Myocyte (in vitro differentiated cells): ENCODE measurements at places on chromosomes 7 and 10.
A peak's percentile ranks its signal among the peaks of the same experiment; 100 is the strongest.

GRCh38 chr7:30771880-30772425 lies 736 bp downstream of the MINDY4 start:
- DNase-seq = no peak

- DNase-seq = no peak
These were observed 17.6 kb upstream of the TMEM26 start for GRCh38 chr10:61470740-61471139.

DNA sequence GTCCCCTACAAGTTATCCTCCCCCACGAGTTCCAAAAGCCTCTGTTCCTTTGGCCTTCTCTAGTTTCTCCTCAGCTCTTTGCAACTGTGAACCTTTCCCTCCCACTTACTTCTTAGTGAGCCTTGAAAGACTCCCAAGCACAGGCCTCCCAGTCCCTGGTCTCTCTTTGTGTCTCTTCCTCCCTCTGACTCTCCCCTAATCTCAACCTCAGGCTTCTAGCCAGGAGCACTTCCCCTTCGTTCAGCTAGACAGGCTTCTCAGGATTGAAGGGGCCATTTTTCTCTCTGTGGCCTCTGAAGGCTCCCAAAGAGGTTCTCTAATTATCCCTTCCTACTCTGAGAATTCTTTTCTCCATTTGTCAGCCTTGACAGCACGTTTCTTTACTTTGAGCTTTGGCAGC lies 50.2 kb upstream of the PHYHIPL start:
- no peak for DNase-seq

DNA sequence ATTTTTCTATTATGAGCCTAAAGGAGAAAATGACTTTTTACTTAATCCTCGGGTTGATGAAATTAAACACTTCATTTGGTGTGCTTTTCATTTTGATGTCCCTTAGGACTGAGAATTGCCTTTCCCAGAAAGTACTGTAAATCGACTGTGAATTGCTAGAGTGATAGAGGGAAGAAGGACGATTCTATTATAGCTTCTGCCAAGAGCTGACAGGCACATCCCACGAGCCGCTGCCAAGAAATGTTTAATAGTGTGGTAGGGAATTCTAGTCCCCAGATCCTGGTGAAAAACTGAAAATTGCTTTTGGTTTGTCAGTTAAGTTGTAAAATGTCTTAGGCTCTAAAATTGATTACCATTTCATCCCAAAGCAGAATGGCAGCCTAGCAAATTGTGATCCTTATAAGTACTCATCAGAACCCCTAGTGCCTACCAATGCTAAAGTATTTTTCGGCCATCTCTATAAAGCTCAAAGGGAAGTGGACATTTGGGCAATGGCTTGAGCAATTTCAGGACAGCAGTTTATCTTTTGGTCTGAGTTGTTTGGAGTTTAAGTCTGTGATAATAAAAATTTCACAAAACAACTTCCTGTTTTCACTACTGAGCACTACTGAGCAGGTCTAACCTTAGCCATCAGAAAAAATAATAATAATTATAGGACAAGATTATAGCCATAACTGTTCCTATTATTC lies 44.6 kb upstream of the HYCC1 start:
- DNase-seq = no peak

DNA sequence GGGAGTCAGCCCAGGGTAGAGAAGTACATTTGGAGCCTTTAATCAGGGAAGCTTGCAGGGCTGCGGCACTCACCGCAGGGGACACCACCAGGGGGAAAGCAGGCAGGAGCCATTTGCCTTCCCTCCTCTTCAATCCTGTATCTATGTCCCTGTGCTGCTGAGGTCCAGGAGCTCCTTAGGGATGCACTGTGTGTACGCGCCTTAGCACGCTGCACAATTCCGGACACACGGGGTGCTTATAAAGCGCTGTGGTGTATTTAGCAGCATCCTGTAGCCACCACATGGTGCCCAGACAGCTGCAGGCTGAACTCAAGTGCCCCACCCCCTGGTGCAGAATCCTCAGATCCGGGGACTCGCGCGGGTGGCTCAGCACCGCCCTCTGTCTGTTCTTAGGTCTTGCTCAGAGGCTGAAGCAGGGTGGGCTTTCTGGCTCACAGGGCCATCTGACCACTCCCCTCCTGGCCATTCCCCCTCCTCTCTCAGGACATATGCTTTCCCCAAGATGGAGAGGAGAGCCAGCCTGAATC lies 421.4 kb downstream of the SDK1 start:
- DNase-seq = peak; percentile 89

- DNase-seq = peak; percentile 78
These were observed 169.0 kb upstream of the PRKCQ start for GRCh38 chr10:6748981-6749635.

GRCh38 chr7:93365341-93365740 lies 133.2 kb downstream of the VPS50 start:
- DNase-seq = no peak

DNA sequence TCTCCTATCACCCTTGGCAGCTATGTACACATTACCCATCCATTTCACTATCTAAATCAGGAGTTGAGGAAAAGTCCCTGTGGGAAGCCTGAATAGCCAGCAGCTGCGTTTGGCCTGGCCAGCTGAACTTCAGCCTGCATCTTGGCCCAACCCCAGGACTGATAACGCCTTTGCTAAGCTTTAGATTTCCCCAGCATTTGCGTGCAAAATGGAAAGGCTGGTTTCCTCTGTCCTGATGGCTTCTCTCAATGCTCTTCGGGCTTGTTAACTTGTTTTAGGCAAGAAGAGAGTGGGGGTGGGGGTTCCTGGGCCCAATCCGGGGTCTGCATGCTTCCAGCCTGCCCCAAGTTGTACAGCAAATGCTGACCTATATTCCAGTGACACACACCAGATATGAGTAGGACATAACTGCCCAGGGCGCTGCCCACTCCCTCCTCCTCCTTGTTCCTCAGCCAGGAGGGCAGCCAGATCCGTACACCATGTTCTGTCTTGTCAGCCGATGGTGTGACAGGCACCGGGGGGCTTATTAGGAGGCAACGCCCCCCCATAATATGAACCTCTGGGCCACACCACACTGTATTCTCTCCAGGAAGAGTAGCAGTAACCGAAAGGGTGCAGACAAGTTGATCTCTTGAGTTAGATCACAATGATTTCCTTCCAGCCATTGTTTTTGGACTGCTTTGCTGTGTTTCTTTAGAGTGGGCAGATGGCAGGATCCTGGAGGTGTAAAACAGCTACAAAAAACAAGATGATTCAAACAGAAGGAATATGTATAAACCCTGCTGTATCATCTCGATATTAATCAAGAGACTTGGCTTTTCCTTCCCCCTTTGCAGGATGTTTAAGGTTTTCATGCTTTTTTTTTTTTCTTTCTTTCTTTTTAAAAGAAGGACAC lies 339.0 kb downstream of the RNLS start:
- DNase-seq = peak; percentile 92

GRCh38 chr7:251446-252175 lies 38.4 kb upstream of the FOXL3 start:
- no peak for DNase-seq

GRCh38 chr10:79046326-79046725 lies 22.4 kb upstream of the ZMIZ1 start:
- no peak for DNase-seq

GRCh38 chr7:149496642-149497391 lies 792 bp downstream of the ZNF746 start:
- DNase-seq = peak; percentile 50

DNA sequence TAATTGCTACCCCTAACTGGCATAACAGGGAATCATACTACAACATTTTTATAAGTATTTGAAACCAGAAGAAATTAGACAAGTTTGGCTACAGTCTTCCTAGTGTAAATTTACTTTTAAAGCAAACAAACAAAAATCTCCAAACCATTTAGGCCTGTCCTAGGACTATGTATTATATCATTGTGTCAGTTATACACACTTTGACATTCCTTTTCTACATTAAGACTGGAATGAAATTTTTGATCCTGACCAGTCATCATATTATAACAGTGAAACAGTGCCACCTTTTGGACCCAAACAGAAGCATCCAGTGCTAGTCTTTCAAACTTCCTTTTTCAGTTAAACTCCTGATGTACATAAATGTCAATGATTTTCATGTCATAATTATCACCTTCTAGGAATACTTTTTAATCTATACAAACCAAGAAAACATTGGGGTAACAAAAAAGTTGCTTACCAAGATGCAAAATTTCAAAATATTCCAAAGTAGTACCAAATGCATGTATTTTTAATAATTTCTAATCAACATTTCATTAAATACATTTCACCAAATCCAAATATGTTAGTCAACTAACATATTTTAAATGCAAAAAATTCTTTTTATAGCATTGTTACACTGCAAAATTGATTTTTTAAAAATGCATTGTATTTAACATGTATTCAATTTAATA lies 75.7 kb downstream of the IMMP2L start:
- DNase-seq = peak; percentile 75

GRCh38 chr10:84194424-84195043 lies at the start of gene CDHR1:
Gene CDHR1, plus strand, starts transcription at chr10:84194537. Its CDS starts 224 bp downstream, at chr10:84194761.
- peak; percentile 18 for DNase-seq

DNA sequence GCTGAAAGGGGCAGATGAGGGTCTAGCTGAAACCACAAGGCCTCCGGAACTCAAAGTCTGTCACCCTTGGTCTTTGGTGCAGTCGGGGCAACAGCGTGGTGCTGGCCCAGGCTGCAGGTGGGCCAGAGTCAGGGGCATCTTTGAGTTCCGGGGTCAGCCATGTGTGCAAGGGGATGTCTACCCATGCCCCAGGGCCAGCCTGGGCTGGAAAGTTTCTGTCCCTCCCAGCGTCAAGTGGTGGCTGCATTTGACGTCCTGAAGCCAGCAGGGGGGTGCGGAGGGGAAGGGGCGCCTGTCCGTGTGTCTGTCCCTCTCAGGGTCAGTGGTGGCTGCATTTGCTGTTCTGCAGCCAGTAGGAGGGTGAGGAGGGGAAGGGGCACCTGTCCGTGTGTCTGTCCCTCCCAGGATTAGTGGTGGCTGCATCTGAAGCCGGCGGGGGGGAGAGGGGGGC lies 638 bp downstream of the BRAT1 start:
- peak; percentile 27 for DNase-seq

- no peak for DNase-seq
These were observed 116.2 kb upstream of the SH2B2 start for GRCh38 chr7:102170393-102170970.

- DNase-seq = no peak
These were observed 52.1 kb downstream of the ADD3 start for GRCh38 chr10:110059925-110060324.

DNA sequence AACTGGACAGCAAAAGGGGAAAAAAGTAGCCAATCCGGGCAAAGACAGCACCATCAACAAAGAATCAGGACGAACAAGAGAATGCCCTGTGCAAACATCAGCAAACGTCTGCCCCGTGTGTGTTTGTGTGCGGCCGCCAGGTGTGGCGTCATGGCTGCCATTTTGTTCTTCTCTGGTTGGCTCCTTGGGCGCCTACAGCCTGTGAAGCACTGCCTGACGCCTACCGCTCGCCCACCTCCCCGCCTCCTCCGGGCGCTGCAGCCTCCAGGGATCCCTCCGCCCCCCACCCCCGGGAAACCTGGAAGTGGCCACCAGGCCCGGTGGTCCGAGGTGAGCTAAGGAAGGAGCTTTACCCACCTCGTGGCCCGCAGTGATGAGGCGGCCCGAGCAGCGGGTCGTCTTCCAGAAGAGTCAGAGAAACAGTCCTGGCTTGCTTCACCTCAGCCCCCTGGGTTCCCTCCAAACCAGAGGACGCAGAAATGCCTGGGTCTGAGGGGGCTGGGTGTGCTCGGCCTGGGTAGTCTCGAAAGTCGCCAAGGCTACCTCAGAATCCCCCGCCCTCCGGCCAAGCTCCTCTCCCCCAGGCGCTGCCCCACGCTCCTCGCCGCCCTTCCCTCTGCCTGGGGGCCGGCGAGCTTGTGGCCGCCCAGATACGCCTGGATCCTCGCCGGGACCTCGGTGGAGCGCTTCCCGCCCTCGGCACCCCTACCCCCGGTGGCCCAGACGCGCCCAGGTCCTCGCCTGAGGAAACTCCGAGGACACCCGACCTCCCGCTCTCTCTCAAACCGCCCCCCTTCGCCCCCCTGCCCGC lies 61.8 kb upstream of the IL6 start:
- no peak for DNase-seq

DNA sequence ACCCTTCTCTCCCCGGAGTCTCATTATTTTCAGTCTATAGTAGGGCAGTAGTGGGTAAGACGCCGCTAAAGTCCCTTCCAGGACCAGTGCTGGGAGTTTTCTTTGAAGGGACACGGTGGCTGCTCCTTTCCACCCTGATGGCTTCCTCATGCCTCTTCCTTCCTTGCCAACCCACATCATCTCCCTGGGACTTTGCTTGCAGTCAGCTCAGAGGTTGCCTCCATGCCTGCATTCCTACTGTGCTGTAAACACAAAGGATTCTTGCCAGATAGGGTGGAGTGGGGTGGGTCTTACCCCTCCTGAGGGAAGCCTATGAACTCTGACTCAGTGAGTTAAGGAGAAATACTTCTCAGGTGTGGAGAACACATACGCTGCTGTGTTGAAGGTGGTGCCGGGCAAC lies 59.9 kb upstream of the IGFBP3 start:
- no peak for DNase-seq

DNA sequence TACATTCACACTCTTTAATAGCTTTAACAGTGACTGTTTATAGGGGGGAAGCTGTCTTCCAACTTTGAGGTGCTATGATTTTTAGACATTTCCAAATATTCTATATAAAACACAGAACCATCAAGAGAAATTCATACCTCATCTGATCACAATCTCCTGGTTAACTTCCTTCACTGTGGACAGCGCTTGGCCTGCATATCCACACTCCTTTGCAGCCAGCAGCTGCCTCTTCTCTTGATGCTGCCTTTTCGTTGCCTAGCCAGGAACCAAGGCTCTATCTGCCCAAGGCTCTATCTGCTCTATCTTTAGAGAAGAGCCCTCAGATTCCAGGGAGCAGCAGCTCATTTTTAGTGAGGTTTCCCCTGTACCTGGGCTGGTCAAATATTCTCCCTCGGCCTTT lies 252.0 kb downstream of the PTEN start:
- peak; percentile 49 for DNase-seq
